WTC11 (cell line): ENCODE measurements at places on chromosomes 4 and X.

GRCh38 chrX:53718073-53718472 is 31.6 kb upstream of the HUWE1 start:
- DNase-seq: no peak

GRCh38 chr4:139253046-139253445 is 27.0 kb downstream of the MGARP start:
- DNase-seq: no peak

DNA sequence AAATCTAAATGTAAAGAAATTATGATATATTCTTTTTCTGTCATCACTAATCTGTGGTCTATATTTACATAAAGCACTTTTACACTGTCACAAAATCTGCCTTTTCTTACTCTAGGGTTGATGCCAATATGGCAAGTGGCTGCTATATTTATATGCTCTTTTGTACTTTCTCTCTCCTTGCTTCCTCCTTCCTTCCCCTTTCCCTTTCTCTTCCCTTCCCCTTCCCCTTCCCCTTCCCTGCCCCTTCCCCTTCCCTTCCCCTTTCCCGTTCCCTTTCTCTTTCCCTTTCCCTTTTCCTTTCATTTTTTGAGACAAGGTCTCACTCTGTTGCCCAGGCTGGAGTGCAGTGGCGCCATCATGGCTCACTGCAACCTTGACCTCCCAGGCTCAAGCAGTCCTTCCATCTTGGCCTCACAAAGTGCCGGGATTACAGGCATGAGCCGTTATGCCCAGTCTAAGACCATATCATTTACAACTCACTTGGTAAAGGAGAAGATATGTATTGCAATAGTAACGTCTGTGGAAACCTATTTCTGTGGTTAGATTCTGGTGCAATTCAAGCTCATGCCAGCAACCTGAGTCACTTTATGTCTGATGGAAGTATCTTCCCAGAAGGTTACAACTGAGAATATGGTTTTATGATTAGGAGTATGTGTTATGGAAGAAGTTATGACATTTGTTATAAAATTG is 13.9 kb upstream of the PLAC8 start:
- DNase-seq: no peak

DNA sequence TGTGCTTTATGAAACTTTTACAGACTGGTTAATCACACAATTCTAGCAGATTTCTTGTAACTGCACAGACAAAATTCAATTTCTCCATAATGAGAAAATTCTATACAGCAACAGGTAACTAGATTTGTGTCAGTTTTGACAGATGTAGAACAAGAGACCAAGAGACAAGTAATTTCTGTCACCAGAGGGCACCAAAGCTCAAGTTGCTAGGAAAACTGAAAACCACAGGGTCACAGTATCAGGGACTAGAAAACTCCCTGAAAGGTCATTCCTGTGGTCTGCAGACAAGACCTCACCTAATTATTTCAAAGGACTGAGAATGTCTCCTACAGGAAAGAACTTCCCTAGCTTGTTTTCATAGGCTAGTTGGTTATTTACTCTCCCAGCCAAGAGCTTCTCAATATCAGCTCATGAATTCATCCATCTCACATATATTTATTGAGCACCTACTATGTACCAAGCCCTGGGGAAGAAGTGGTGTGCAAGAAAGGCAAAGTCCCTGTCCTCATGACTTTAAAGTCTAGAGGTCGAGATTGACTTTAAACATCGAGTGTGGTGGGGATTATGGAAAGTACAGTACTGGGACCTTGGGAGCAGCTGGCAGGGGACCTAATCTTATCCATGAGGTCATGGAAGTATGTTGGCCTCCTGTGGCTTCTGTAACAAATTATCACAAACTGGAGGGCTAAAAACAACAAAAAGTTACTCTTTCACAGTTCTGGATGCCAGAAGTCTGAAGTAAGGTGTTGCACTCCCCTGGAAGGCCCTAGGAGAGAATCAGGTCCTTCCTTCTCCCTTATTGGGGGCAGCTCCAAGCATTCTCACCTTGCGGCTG is 47.8 kb upstream of the SETD7 start:
- DNase-seq: peak; percentile 20

GRCh38 chr4:48589098-48589445 is 99.0 kb downstream of the ZAR1 start:
- DNase-seq: no peak
